Umbilical cord (tissue), 2 donors: ENCODE measurements at places on chromosomes 4 and X.
A peak's percentile ranks its signal among the peaks of the same experiment; 100 is the strongest.

- DNase-seq = no peak
These were observed 153.5 kb downstream of the PCDH18 start for GRCh38 chr4:137378821-137379220.

- DNase-seq = no peak
These were observed 23.9 kb downstream of the STIM2 start for GRCh38 chr4:26884486-26884988.

DNA sequence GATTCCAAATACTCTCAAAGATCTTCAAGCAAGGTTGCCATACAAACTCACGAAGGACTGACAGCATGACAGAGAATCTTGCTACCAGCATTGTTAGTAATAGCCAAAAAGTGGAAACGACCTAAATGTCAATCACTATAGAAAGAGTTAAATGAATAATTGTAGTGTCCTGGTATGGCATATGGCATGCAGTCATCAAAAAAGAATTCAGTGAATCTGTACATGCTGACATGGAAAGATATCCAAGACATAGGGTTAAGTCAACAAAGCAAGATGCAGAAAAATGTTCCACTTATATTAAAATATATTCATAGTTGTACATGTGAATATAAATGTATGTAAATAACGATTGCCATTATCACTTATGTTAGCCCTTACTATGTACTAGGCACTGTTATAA, 37.6 kb downstream of the SRPX2 start:
- no peak for DNase-seq

- DNase-seq = peak; percentile 6
These were observed 1337.8 kb upstream of the DIAPH2 start for GRCh38 chrX:95346856-95347255.

GRCh38 chr4:144967161-144967560, 130.8 kb downstream of the ANAPC10 start:
- DNase-seq = no peak

DNA sequence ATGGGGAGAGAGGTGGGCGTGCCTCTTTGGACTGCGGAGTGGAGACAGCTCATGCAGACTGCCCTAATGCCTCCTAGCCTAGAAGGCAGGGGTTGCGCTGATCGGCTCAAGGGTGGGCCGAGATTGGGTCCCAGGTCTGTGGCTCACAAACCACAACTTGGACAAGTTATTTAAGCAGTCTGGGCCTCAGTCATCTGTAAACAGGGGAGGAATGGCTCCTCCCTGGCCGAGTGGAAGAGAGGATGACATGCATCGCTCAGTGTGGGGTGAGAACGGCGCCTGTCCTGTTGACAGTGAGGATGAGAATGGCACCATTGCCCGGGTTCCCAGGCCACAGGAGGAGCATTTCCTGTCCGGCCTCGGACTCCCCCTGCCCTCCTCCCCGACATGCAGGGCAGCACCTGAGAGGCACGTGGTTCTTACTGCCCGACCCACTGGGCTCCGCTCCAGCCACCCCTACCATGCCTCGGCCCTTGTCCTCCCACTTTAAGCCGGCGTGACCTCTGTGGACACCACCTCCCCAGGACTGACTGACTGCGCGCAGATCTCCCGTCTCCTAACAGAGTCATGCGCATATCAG, 40.3 kb upstream of the GRPEL1 start:
- DNase-seq = no peak

DNA sequence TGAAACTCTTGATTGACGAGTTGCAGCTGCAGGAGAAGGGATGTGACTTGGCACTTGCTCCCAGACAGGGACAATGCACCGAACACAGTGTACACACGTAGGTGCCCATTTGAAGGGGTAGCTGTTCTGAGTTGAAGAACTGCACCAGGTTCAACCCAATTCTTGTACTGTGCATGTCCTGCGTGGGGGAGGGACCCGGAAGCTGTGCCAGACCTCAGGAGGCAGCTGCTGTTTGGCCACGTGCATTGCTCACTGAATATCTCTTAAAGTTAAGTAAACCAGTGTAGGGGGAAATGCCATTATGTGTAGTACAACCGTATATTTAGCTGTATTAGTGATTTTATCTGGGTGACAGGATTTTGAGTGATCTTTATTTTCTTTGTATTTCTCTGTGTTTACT, 12.0 kb upstream of the RBBP7 start:
- DNase-seq = peak; percentile 20

DNA sequence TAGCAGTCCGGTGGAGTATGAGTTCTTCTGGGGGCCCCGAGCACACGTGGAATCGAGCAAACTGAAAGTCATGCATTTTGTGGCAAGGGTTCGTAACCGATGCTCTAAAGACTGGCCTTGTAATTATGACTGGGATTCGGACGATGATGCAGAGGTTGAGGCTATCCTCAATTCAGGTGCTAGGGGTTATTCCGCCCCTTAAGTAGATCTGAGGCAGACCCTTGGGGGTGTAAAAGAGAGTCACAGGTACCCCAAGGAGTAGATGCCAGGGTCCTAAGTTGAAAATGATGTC, 852 bp downstream of the MAGEH1 start:
- no peak for DNase-seq

GRCh38 chrX:150200361-150200760, 162.8 kb upstream of the MAMLD1 start:
- DNase-seq = no peak

DNA sequence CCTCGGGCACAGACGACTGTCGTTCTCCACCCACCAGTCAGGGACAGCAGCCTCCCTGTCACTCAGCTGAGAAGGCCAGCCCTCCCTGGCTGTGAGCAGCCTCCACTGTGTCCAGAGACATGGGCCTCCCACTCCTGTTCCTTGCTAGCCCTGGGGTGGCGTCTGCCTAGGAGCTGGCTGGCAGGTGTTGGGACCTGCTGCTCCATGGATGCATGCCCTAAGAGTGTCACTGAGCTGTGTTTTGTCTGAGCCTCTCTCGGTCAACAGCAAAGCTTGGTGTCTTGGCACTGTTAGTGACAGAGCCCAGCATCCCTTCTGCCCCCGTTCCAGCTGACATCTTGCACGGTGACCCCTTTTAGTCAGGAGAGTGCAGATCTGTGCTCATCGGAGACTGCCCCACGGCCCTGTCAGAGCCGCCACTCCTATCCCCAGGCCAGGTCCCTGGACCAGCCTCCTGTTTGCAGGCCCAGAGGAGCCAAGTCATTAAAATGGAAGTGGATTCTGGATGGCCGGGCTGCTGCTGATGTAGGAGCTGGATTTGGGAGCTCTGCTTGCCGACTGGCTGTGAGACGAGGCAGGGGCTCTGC, 7.9 kb upstream of the MSANTD1 start:
- DNase-seq = no peak

- peak; percentile 35 for DNase-seq
These were observed 6.9 kb downstream of the KLHL8 start for GRCh38 chr4:87213421-87214075.

GRCh38 chr4:155679343-155679742, 12.7 kb downstream of the GUCY1A1 start:
- no peak for DNase-seq

DNA sequence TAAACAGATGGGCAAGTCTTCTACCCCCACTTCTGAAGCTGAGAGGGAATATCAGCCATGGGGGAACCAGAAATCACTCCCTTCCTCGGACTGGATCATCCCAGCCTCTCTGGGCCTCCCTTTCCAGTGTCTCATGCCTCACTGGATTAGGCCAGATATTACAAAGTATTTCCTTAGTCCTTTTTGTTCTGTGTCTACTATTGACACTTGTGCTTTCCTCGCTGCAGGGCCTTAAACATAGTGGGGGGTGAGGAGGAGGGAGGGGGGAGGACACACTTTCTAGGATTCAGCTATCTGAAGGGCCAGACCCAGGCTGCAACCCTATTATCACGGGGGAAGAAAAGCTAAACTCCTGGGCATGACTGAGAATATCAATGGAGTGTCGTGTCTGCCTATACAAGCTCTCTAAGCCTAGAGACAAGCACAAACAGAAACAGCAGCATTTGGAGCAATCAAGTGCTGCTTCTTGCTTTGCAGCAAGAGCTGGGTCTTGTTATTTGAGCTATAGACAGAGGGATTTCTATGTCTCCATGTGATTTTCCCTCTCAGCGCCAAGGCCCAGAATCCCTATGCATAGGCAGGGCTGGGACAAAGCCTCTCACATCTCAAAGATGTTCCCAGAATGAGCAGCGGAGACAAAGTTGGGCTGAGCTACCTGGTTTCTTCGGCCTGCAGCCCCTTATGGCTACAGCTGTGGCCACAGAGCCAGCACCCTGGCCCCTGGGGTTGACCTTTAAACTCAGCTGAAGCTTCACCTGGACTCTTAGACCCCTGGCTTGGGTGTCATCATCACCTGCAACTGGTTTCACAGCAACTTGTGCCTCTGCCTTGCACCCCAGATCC, 20.2 kb downstream of the PJA1 start:
- peak; percentile 55 for DNase-seq

GRCh38 chr4:80507507-80507906, 172.0 kb downstream of the CFAP299 start:
- DNase-seq = no peak
